IMR-90 (cell line): ENCODE measurements at places on chromosomes 2 and 18.
A peak's percentile ranks its signal among the peaks of the same experiment; 100 is the strongest.

GRCh38 chr2:11377928-11378545 lies 33.6 kb upstream of the ROCK2 start:
- DNase-seq, result peak; percentile 79

- DNase-seq, result peak; percentile 38
Measured at GRCh38 chr18:45760462-45761036, 36.6 kb downstream of the SLC14A1 start.

DNA sequence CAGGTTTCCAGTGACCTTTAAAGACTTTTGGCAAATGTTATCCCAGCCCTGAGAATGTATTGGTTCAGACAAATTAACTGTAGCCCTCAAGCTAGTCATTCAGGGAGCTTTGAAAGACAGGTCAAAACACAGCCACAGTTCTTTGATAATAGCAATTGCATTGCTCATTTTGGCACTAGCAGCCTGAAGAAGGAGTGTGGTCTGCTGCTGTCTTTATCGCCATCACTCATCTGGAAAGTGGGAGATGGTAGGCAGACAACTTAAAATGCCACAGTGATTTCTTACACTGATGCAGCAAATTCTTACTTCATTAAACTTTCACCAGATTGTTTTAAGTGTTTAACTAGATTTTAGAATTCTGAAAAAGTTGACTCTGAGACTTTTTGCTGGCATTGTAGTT lies 47.2 kb downstream of the DOK6 start:
- DNase-seq, result no peak

GRCh38 chr2:230423851-230424458 lies 8.0 kb downstream of the SP100 start:
- peak; percentile 49 for DNase-seq

GRCh38 chr2:235314371-235314930 lies 179.4 kb upstream of the AGAP1 start:
- DNase-seq, result no peak

- no peak for DNase-seq
Measured at GRCh38 chr2:174914853-174915760, 90.1 kb downstream of the CHN1 start.
